ENCODE measurements at places on chromosomes 4 and X. TPM values are rescaled to one million over a fixed set of nuclear protein-coding genes. Genes with fewer than 3 reads are reported as not detected.

DNA sequence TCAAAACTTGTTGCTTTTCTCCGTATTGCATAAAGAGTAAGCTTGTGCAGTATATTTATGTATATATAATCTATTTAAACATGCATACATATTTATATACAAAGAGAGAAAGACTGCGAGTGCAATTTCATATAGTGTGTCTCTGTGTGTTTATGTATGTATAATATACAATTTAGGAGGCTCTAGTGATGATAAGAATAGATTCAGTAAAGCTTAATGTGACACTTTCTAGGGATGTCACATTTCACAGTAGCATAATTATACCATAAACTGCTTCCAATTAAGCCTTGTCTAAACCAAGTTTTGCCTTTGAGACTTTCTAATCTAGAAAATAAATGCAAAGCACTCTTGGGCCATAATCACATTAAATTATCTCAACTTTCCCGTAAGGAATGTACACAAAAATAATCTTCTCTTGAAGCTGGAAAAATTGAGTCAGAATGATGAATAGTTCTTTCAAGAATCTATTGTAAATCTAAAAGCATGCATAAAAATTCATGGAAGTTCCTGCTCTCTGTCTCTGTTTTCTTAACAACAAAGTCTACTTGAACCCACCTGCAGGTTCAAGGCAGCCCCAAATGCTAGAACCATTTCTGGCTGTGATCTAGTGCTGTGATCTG lies 114.1 kb upstream of the NPY2R start:
- DNase-seq: peak; percentile 71
- H3K4me3 ChIP-seq: no peak overlapping the region

DNA sequence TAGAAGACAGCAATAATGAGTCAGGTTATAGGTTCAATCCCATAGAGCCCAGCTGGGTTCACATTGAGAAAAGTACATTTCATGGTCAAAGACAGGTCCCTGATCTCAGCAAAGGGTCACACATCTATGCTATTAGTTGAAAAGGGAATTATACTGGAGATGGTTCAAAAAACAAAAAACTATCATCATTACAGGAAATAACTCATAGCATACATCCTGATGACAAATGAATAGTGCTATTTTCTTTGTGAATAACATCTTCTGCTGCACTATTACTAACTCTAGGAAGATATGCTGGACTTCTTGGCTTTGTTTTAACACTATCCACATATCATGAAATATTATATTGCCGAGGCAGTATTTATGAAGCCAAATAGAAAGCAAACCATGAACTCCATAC lies 202.5 kb upstream of the MAB21L2 start:
- H3K4me3 ChIP-seq: no peak overlapping the region
- DNase-seq: no peak
- H3K4me1 ChIP-seq: no peaks in the 10 kb centered on the region

DNA sequence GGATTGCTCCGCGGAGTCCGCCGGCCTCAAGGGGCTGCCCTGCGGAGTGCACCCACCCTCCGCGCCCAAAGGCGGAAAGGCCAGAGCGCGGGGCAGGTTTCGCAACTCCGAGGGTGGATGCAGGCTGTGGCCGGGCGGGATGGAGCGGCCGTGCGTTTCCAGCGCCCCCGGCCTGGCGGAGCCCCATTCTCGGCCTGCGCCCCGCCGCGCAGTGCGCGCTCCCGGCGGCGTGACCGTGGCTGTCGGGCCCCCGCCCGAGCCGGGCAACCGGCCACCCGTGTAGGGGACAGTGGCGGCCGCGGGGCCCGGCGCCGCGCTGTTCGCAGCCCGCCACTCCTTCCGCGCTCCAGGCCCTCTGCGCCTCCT lies 331 bp downstream of the SETD7 start:
- H3K27ac ChIP-seq: peak overlapping the region; percentile 93
- no peak for DNase-seq
- peaks cover 17% of the 10 kb centered on the region for H3K4me1 ChIP-seq
- no peaks in the 10 kb centered on the region for H3K36me3 ChIP-seq
- peaks cover 27% of the 10 kb centered on the region for H3K27me3 ChIP-seq

DNA sequence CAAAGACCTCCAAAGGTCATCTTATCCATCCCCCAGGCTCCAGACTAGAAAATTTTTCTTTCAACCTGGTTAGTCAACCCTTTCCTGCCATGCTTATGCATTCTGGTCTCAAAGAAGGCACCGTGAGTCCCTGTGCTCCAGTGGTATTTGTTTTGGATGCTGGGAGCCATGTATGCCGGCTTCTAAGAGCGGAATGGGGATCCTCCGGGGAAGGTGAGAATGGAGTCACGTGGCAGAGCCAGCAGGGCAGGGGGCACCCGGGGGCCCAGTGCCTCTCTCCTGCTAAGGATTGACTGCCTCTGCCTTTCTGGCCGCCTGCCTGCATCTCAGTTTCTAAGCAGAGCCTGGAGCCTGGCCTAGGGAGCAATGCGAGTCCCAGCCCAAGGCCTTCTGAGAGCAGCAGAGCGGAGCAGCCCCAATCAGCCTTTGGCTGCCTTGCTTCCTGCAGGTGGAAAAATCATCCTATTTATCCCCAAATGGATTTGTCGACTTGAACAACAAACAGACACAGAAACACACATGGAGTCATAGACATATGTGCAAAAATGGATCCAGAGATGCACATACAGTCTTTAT lies 141.0 kb downstream of the PJA1 start:
- peak overlapping the region; percentile 30 for H3K27ac ChIP-seq
- DNase-seq: no peak
- no peaks in the 10 kb centered on the region for H3K27me3 ChIP-seq
- no peaks in the 10 kb centered on the region for H3K36me3 ChIP-seq
- H3K4me3 ChIP-seq: no peak overlapping the region

GRCh38 chr4:78149751-78150542 lies 92.8 kb downstream of the FRAS1 start:
- H3K4me3 ChIP-seq: no peak overlapping the region
- H3K36me3 ChIP-seq: no peaks in the 10 kb centered on the region
- no peaks in the 10 kb centered on the region for H3K4me1 ChIP-seq

GRCh38 chr4:33825685-33826084 lies 2418.6 kb downstream of the ARAP2 start:
- H3K27ac ChIP-seq: no peak overlapping the region
- H3K4me1 ChIP-seq: no peaks in the 10 kb centered on the region
- H3K36me3 ChIP-seq: no peaks in the 10 kb centered on the region
- no peaks in the 10 kb centered on the region for H3K27me3 ChIP-seq

GRCh38 chr4:53151489-53151788 lies 214.4 kb downstream of the SCFD2 start:
- H3K36me3 ChIP-seq: no peaks in the 10 kb centered on the region
- H3K4me1 ChIP-seq: no peaks in the 10 kb centered on the region
- no peaks in the 10 kb centered on the region for H3K27me3 ChIP-seq
- H3K27ac ChIP-seq: no peak overlapping the region

GRCh38 chrX:19907794-19908193 lies 20.4 kb upstream of the SH3KBP1 start:
- H3K4me3 ChIP-seq: no peak overlapping the region
- no peak overlapping the region for H3K27ac ChIP-seq
- H3K36me3 ChIP-seq: no peaks in the 10 kb centered on the region
- H3K27me3 ChIP-seq: no peaks in the 10 kb centered on the region
- H3K4me1 ChIP-seq: no peaks in the 10 kb centered on the region

DNA sequence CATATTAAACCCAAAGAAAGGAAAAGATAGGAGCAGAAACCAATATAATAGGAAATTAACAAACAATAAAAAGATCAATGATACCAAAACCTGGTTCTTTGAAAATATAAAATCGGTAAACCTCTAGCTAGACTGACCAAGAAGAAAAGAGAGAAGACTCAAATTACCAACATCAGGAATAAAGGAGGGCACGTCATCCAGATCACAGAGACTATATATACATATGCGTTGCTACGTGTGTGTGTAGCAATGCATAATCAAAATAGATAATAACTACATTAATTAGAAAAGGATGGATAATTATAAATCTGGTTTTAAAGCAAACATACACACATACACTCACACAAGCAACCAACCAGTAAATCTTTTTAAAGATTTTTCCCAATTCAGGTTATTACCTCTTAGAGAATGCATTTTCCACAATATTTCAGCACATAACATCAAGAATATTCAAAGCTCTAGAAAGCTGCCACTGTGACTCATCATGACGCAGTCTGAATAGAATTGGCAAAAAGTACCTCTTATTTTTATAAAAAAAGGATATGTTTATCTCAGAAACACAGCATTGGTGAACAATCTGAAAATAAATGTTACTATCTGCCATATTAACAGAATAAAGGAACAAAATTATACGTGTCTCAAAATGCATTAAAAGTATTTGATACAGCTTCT lies 41.4 kb upstream of the USP9X start:
- no peak for DNase-seq
- H3K27ac ChIP-seq: no peak overlapping the region

GRCh38 chr4:35993606-35994005 lies 250.7 kb downstream of the ARAP2 start:
- DNase-seq: no peak
- H3K27ac ChIP-seq: no peak overlapping the region
- no peaks in the 10 kb centered on the region for H3K27me3 ChIP-seq
- H3K4me3 ChIP-seq: no peak overlapping the region
- no peaks in the 10 kb centered on the region for H3K36me3 ChIP-seq

DNA sequence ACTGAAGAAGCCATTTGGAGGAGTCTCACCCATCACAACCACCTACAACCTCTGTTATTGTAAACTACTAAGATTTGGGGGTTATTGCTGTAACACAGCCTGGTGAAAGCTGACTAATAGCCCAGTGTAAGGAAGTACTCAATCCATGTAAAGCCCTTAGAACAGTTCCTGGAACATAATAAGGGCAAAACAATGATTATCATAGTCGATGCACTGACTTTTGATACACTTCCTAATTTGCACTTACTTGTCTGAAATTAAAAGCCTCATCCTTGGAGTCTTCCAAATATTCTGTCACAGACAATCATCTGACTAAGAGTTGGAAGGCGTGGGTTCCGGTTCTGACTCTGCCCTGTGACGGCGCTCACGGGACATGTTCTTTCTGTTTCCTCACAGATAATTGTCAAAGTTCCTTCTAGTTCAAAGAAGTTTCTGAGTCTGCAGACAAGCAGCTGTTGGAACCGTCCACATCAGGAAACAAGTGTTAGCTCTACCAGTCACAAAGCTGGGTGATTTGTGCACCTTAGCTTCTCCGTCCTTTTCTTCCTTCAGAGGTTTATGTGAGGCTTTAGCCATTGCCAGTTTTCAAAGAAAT lies 33.4 kb upstream of the RASGEF1B start:
- H3K27ac ChIP-seq: no peak overlapping the region
- no peaks in the 10 kb centered on the region for H3K27me3 ChIP-seq
- no peak for DNase-seq
- H3K36me3 ChIP-seq: no peaks in the 10 kb centered on the region
- H3K4me1 ChIP-seq: peaks cover 7% of the 10 kb centered on the region
- no peak overlapping the region for H3K4me3 ChIP-seq

- H3K4me1 ChIP-seq: no peaks in the 10 kb centered on the region
- DNase-seq: peak; percentile 42
- H3K4me3 ChIP-seq: peak overlapping the region; percentile 19
- H3K27me3 ChIP-seq: no peaks in the 10 kb centered on the region
These were observed 1509.6 kb downstream of the ADGRL3 start for GRCh38 chr4:62709618-62710252.

DNA sequence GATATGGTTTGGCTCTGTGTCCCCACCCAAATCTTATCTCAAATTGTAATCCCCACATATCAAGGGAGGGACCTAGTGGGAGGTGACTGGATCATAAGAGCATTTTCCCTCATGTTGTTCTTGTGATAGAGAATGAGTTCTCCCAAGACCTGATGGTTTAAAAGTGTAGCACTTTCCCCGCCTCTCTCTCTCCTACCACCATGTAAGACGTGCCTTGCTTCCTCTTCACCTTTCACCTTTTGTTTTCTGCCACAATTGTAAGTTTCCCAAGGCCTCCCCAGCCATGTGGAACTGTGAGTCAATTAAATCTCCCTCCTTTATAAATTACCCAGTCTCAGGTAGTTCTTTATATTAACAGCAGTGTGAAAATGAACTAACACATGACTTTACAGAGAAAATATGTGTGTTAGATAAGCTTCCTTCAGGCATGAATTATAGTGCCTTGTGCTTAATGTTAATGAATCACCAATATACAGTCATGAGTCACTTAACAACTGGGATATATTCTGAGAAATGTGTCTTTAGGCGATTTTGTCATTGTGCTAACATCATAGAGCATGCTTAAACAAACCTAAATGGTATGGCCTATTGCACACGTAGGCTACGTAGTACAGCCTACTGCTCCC lies 37.9 kb downstream of the PDGFC start:
- no peak overlapping the region for H3K27ac ChIP-seq
- H3K4me1 ChIP-seq: no peaks in the 10 kb centered on the region
- no peak for DNase-seq
- H3K4me3 ChIP-seq: no peak overlapping the region

GRCh38 chrX:54482839-54483593 lies 13.0 kb downstream of the FGD1 start:
- no peak for DNase-seq
- no peaks in the 10 kb centered on the region for H3K36me3 ChIP-seq
- peaks cover 46% of the 10 kb centered on the region for H3K4me1 ChIP-seq
- H3K27me3 ChIP-seq: no peaks in the 10 kb centered on the region
- peak overlapping the region; percentile 69 for H3K27ac ChIP-seq
- no peak overlapping the region for H3K4me3 ChIP-seq

- no peak overlapping the region for H3K4me3 ChIP-seq
- no peaks in the 10 kb centered on the region for H3K36me3 ChIP-seq
- no peaks in the 10 kb centered on the region for H3K27me3 ChIP-seq
- no peaks in the 10 kb centered on the region for H3K4me1 ChIP-seq
- H3K27ac ChIP-seq: no peak overlapping the region
These were observed 421.5 kb upstream of the EPHA5 start for GRCh38 chr4:66091786-66092185.

DNA sequence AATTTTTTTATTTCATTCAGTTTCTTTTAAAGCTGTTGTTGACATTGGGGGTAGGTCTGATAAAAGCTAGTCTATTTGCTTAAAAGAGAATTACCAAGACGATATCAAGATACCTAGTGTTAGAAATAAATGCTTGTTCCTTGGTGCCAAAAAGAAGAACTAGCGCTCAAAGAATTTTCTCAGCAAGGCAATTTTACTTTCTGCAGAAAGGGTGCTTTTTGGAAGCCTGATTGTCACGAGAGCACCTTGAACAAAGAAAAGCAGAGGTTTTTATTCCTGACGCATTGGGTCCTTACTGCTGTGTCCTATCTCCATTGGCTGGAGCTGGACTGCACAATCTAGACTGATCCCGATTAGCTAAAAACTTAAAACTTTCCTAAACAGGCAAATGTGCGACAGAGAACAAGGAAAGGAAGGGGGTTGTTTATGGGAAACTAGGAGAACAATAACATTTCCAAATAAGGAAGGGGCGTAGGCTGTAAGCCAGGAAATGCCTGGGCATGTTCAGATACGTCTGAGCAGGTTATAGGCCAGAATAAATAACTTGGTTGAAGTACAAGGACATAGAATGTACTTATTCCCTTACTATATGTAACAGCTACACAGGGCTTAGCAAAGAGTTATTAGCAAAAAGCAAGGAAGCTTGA lies 50.3 kb upstream of the STPG2 start:
- no peak overlapping the region for H3K27ac ChIP-seq
- no peaks in the 10 kb centered on the region for H3K4me1 ChIP-seq

GRCh38 chrX:150326541-150327247 lies 36.4 kb upstream of the MAMLD1 start:
- no peak overlapping the region for H3K27ac ChIP-seq
- no peak overlapping the region for H3K4me3 ChIP-seq
- no peak for DNase-seq
- H3K27me3 ChIP-seq: no peaks in the 10 kb centered on the region

Gene SYTL4
- 9.0 TPM for total RNA-seq

Gene MAP7D2
- total RNA-seq: 8.2 TPM

Gene C1QTNF7
- 2.1 TPM for total RNA-seq

Gene SUPT20HL1
- not detected for total RNA-seq

Gene CXCL11
- total RNA-seq: 0.69 TPM

Gene TCEAL5
- total RNA-seq: 11.9 TPM
